AG10803 (cell line): ENCODE measurements at places on chromosomes 13 and 19.

DNA sequence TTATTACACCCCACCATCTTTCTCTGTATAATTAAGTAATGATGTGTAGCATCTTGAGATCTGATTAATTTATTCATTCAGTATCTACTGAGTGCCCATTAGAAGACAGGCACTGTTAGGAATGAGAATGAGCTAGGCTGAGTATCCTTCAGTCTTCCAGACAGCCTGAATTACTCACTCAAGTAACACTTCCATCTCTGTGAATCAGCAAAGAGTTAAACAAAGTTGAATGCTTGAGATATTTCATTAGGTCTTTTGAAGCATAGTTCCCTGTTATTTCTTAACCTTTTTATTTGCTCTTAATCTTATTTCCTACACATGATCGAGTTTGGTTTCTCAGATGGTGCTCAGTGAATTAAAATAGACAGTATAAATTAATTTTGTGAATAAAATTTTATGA lies 413.7 kb downstream of the DCT start:
- peak; percentile 18 for DNase-seq

DNA sequence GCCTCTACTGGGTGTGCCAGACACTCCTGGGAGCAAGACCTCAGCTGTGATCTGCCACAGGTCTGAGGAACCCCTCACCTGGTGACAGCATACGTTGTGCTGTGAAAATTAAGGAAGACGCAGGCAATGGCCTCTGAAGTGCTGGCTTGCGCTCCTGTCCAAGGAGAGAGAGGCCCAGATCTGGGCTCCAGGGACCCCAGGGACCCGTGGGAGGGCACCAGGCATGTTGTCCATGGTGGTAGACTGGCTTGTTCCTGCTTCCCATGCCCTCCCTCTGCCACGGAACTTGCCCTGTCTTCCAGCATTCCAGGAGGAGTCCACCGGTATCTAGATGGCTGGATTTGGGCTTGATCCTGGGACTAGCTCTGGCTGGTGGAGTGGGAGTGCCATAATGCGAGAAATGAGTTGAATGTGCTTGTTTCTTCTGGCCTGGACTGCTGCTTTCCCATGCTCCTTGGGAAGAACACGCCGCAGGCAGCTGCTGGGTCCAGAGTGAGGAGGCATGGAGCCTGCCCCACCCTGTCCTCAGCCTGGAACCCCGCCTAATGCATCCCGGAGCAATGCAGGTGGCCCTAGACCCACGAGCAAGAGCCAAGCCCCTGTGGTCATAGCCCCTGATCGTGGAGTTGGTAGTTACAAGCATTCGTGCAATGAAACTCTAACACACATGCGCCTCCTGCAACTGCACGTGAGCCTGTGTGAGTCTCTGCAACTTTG lies 190.2 kb downstream of the TEX29 start:
- no peak for DNase-seq

DNA sequence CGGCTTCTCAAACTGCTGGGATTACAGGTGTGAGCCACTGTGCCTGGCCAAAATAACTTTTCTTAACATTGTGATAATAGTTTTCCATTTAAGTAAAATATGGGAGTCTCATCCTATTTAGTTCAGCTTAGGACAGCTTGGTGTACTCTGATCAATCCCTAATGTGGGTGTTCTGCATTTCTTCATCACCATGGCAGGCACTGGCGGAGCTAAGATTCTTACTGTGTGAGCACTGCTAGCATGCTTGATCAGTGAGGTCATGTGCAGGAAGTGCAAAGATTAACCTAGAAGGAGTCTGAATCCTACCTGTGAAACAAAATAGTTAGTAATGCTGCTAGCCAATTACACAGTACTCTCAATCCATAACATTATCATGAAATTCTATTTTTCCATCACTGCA lies 1684.2 kb upstream of the SLC10A2 start:
- no peak for DNase-seq

GRCh38 chr13:70894258-70894657 lies 786.0 kb upstream of the KLHL1 start:
- DNase-seq, result no peak

DNA sequence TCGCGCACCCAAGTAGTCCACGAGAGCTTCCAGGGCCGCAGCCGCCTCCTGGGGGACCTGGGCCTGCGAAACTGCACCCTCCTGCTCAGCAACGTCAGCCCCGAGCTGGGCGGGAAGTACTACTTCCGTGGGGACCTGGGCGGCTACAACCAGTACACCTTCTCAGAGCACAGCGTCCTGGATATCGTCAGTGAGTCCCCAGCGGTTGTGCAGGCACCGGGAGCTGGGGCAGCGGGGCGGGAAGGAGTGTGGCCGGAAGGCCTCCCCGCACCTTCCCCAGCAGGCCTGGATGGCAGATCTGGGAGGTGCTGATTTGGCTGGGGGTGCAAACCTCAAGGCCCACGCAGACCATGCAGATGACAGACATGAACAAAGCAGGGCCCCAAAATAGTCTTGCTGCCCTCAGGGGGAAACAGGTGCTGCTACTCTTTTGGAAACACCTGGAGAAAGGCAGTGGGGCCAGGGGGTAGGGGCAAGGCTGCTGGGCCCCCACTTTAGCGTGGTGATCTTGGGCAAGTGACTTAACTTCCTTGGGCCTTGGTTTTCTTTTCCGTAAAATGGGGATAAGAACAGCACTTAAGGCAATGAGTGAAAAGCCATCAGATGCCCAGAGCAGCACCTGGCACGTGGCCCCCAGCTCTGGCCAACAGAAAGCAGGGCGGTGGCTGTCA lies 4.0 kb downstream of the MAG start:
- DNase-seq, result no peak

GRCh38 chr13:40079721-40080120 lies 424.3 kb downstream of the COG6 start:
- no peak for DNase-seq
